ENCODE measurements at places on chromosomes 1 and 21.

DNA sequence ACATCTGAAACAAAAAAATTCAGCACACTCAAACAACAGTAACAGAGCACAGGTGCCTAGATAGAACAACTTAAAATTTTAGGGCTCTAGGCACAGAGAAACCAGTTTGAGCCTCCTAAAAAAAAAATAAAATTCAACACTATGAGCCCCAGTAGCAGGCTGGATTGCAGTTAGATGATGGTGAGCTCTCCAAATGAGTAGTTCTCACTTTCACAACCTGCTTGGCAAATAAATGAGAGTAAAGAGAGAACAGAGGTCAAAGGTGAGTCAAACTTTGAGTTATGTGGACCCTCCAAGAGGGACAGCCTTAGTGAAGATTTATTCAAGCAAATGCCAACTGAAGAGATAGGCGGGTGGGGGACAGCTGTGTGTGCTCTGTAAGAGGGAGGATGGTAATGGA lies 3.6 kb downstream of the BEND5 start:
- DNase-seq, result no peak

DNA sequence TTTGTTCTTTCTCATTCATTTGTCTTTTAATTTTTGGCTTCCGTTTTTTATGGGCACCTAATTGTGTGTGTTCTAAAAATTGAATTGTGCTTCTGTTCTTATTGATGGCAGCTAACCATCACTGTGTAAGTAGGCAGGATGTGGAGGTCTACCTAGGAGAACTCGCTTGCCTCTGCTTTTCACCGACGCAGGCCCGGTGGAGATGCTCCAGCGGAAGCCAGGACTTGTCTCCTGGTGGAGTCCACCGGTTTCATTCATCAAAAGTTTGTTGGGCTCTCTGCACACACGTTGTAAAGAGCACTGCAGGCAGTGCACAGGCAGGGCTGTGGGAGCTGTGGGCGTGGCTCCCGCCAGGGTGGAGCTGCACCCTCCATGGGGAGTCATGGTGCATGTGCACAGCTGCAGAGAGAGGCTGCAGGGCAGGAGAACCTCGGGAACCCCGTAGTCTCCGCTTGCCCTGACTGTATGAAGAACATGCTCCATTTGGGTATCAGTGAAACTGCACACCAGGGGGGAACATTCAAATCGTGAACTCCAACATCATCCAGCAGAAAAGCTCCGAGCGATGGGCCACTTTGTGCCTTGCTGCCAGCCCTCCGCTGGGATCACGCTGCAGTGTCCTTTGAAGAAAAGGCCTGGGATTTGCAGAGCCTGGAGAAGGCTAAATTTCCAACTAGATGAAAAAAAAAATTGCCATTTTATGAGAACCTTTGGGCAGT lies 6.0 kb upstream of the C1orf174 start:
- DNase-seq, result no peak

DNA sequence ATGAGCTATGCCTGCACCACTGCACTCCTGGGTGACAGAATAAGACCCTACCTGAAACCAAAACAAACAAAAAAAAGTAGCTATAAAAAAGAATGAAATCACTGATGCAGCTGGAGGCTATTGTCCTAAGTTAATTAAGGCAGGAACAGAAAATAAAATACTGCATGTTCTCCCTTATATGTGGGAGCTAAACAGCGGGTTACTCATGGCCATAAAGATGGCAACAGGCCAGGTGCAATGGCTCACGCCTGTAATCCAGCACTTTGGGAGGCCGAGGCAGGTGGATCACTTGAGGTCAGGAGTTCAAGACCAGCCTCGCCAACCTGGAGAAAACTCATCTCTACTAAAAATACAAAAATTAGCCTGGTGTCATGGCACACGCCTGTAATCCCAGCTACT lies 152.7 kb downstream of the PIK3R3 start:
- DNase-seq, result no peak

DNA sequence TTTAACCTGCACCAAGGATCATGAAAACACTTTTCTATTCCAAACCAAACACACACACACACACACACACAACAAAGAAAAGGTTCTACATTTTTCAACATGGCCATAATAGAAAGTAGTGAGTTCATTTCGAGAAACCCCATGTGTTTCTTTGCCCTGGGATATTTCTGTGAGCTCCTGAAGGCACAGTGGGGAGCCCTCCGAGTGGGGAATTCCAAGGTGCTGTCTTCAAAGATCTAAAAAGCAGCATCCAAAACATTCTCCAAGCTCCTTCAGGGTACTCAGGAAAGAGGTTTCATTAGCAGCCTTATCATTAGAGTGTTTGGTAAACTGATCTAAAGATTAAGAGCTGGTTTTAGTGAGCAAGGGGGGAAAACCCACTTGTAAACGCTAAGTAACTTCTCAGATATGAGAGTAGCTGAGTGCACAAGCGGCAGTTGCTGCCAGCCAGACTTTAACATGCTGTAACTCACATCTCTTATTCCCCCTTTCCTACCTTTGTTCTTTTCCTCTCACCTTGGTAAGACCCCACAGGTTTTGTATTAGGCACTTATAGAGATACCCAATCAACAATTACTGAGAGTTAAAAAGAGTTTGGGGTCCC lies 38.3 kb downstream of the ZC3H11B start:
- no peak for DNase-seq

DNA sequence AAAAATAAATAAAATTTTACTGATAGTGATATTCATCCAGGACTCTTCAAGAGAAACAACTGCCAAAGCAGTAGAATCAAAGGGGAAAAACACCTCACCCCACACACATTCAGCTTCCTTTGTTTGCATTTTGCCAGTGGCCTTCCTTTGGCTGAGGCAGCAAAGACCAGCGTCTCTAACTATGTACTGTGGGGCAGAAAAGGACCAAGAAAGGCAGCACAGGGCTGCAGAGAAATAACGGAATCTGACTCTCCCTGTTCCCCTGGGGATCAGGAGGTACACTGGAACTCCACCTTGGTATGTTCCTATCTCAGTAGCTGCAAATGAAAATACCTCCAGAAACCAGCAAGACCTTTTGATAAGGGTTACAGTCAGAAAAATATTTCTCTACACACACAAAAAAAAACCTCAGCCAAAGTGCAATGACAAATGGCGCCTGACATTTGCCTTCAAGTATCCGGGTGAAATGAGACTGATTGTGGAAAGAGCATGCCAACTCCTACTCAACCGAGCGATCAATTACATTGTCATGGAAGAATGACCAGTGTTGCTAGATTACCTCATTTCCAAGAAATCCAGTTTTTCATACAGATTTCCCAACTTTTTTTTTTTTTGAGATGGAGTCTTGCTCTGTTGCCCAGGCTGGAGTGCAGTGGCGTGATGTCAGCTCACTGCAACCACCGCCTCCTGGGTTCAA lies 50.9 kb downstream of the TARBP1 start:
- no peak for DNase-seq

GRCh38 chr1:147156642-147157041 lies 15.6 kb downstream of the PRKAB2 start:
- no peak for DNase-seq

GRCh38 chr1:6148497-6149241 lies 31.5 kb downstream of the CHD5 start:
- peak; percentile 20 for DNase-seq

GRCh38 chr1:21700094-21700493 lies 30.9 kb upstream of the RAP1GAP start:
- no peak for DNase-seq

Data from fibroblast of skin of right quadriceps (primary cell).